ENCODE measurements at places on chromosomes 5 and 9.

GRCh38 chr5:173500213-173500560 lies 116.3 kb downstream of the BOD1 start:
- no peak for DNase-seq

- DNase-seq, result no peak
These were observed 21.5 kb downstream of the XPA start for GRCh38 chr9:97675655-97676054.

GRCh38 chr5:115855959-115856358 lies 14.2 kb downstream of the AP3S1 start:
- no peak for DNase-seq

DNA sequence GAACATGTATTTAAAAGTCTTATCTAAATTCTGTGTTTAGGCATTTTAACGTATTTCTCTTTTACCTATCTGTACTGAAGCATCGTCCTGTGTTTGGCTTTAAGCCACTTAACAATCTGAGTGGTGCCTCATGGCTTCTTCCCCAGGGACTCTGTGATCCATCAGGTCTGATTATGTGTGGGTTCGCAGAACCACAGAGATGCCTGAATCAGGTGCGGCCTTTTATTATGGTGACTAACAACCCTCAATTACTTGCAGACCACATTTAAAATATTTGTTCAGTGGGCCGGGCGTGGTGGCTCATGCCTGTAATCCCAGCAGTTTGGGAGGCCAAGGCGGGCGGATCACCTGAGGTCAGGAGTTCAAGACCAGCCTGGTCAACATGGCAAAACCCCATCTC lies 39.6 kb upstream of the SAP30L start:
- no peak for DNase-seq

DNA sequence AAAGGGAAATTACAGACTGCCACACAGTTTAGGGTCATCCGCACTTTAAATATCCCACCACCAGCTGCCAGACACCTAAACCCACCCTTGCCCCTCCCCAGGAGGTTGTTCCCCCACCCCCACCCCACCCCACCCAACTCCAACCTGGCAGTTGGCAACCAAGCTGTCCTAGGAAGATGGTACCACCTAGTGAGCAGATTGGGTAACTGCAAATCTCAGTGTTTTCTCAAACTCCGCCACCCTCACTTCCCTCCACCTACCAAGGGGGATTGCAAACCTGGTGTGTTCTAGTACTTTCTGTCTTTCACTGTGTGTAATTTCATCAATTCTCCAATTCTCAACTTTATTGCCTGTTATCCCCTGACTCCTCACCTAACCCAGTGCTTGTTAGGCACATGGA lies 323.8 kb upstream of the IRX2 start:
- no peak for DNase-seq
